ENCODE measurements at places on chromosomes 6 and 20. TPM values are rescaled to one million over a fixed set of nuclear protein-coding genes. Genes with fewer than 3 reads are reported as not detected.

Gene THEMIS
- total RNA-seq: 0.98 TPM

Gene MDFI
- total RNA-seq: 12.6 TPM

Gene ARFRP1
- total RNA-seq: 21.9 TPM

Gene NUP153
- total RNA-seq: 32.1 TPM

Gene STX11
- 103 TPM for total RNA-seq

Gene GPX5
- not detected for total RNA-seq

Gene VSX1
- not detected for total RNA-seq

Gene TCF15
- 3.0 TPM for total RNA-seq

Gene GPLD1
- 8.5 TPM for total RNA-seq

Gene DACT2
- not detected for total RNA-seq

Gene STMND1
- not detected for total RNA-seq

Gene CCN2
- 81.9 TPM for total RNA-seq

Gene ULBP2
- total RNA-seq: 0.75 TPM

Gene PAX1
- not detected for total RNA-seq

Gene HLA-DQB1
- 10.3 TPM for total RNA-seq

Gene BLOC1S5
- total RNA-seq: 18.8 TPM

Gene RTEL1
- total RNA-seq: 32.8 TPM

Gene VGLL2
- total RNA-seq: not detected

Gene SLC29A1
- total RNA-seq: 136 TPM

Gene CLVS2
- total RNA-seq: not detected

Gene TPX2
- total RNA-seq: 0.49 TPM

Gene ULBP1
- total RNA-seq: not detected

Gene ETV7
- total RNA-seq: 0.57 TPM

Gene GSTA2
- not detected for total RNA-seq

Gene MOXD1
- 2.1 TPM for total RNA-seq

Gene LHFPL5
- not detected for total RNA-seq

Gene AKAP12
- total RNA-seq: 112 TPM

Gene DSTN
- total RNA-seq: 177 TPM

Gene CGA
- total RNA-seq: not detected

Gene HLA-G
- total RNA-seq: not detected

Gene SERPINB6
- total RNA-seq: 164 TPM

Gene ZSCAN16
- 4.6 TPM for total RNA-seq

Gene ABHD16B
- total RNA-seq: not detected

Gene ACOT8
- total RNA-seq: 32.6 TPM

Gene LST1
- total RNA-seq: 53.9 TPM

Gene TMEM244
- total RNA-seq: not detected

Gene SLC17A2
- not detected for total RNA-seq

Gene TPBG
- 11.7 TPM for total RNA-seq

Gene AVP
- total RNA-seq: 4.3 TPM

Gene OPRL1
- 1.5 TPM for total RNA-seq

Gene PEX7
- total RNA-seq: 5.1 TPM

Gene SLC17A1
- not detected for total RNA-seq

Gene FNDC11
- total RNA-seq: 0.75 TPM

Gene ADGRF1
- total RNA-seq: not detected

Gene COL11A2
- 0.66 TPM for total RNA-seq

Gene CFB
- 35.4 TPM for total RNA-seq

Gene INSM1
- total RNA-seq: 0.17 TPM

Gene PLCB4
- 4.4 TPM for total RNA-seq

Gene CTCFL
- 0.17 TPM for total RNA-seq

Gene IMPG1
- total RNA-seq: not detected

Gene NR2E1
- not detected for total RNA-seq

Gene SERINC1
- 264 TPM for total RNA-seq

Gene MOG
- not detected for total RNA-seq

Gene GTSF1L
- total RNA-seq: not detected

Gene CNR1
- total RNA-seq: 57.7 TPM

Gene CHMP4B
- 68.5 TPM for total RNA-seq

Gene FOXP4
- total RNA-seq: 4.7 TPM
